Caco-2 (cell line): ENCODE measurements at places on chromosomes 6 and 20. TPM values are rescaled to one million over a fixed set of nuclear protein-coding genes. Genes with fewer than 3 reads are reported as not detected.
A peak's percentile ranks its signal among the peaks of the same experiment; 100 is the strongest.

- peak; percentile 90 for DNase-seq
These were observed 756 bp upstream of the RBCK1 start for GRCh38 chr20:407133-407952.

- DNase-seq: no peak
These were observed 34.8 kb upstream of the TFB1M start for GRCh38 chr6:155349129-155349528.

- DNase-seq: no peak
These were observed 69.8 kb upstream of the RALGAPA2 start for GRCh38 chr20:20782231-20782630.

DNA sequence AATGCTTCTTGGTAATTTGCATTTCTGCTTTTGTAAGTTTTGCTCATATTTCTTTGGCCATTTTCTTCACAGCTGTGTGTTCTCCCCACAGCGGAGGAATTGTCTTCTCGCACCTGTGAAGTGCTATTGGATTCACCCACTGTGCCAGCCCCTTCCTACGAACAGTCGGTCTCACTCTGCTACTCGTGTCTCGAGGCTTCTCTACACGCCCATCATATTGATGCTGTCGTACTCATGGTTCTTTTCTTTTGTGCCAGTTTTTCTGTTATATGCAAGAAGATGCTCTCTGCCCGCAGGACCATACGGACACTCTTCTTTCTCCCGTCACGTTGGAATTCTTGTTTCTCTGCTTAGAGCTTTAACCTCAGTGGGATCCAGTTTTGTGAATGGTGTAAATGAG lies 200.3 kb downstream of the DLL1 start:
- DNase-seq: no peak

GRCh38 chr20:560680-561079 lies 17.1 kb upstream of the CSNK2A1 start:
- DNase-seq: no peak

TDP2 gene
- 46.7 and 47.2 TPM in 2 replicates for total RNA-seq
